ENCODE measurements at places on chromosomes 11 and 22. TPM values are rescaled to one million over a fixed set of nuclear protein-coding genes. Genes with fewer than 3 reads are reported as not detected.

The CRYBB2 gene
- total RNA-seq = not detected

The CHRNA10 gene
- total RNA-seq = 3.6 TPM

The TMEM86A gene
- total RNA-seq = 4.6 TPM

DNA sequence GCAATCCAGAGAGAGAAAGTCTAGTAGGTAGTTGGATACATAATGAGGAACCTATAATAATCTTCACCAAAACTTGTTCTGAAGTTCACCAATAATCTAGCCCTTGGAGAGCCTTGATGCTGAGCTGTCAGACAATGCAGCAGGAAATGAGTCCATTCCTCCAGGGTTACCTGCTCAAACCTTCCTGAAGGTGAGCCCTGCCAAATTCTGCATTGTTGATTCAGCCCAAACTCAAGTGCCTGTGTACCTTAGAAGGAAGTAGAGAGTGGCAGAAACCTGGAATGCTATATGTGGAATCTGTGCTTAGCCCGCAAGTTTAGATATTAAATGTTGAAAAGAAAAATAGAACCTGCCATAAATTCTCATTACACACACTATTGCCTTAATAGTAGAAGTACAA is 77.4 kb upstream of the SPON1 start:
- no peak for DNase-seq
- H3K4me1 ChIP-seq = peaks cover 7% of the 10 kb centered on the region
- H3K27ac ChIP-seq = no peak overlapping the region
- no peak overlapping the region for H3K4me3 ChIP-seq
- H3K27me3 ChIP-seq = no peaks in the 10 kb centered on the region

DNA sequence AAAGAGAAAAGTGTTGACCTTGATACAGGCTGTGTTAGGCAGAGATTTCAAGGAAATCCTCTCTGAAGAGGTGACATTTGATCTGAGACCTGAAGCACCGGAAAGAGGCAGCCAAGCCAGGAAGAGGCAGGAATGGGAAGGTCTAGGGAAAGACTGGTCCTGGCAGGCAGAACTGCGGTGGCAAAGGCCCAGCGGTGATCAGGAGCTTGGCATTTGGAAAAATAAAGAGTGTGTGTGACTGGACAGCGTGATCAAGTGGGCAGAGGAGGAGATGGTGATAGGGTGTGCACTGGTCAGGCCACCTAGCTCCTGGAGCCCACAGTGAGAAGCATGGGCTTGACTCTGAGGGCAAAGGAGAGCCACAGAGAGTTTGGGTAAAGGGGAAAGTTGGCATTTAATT is 27.2 kb upstream of the GAB4 start:
- H3K4me3 ChIP-seq = peak overlapping the region; percentile 85
- peaks cover 13% of the 10 kb centered on the region for H3K4me1 ChIP-seq
- DNase-seq = no peak
- peaks cover 11% of the 10 kb centered on the region for H3K27me3 ChIP-seq
- H3K27ac ChIP-seq = peak overlapping the region; percentile 23

Data from naive thymus-derived CD8-positive, alpha-beta T cell (primary cell).